Activated naive CD4-positive, alpha-beta T cell treated with anti-CD3 and anti-CD28 coated beads, Interleukin-2, amount 50 U/mL, for 16 hours (primary cell): ENCODE measurements at places on chromosomes 1 and 21.

DNA sequence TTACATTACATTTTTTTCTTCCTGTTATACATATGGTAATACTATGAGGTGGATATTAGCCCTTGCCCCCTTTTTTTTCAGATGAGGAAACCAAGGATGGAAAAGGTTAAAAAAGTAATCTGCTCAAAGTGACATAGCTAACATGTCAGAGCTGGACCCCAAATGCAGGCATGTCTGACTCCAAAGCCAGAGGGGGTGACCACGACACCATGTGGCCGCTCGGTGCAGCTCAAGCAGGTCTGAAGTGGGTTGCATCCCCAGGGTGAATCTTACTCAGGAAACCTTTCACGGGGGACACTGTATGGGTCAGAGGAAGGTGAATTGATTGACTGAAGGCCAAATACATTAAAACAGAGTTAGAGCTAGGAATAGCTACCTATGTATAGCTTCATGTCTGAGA lies 34.8 kb downstream of the CD34 start:
- no peak for DNase-seq

DNA sequence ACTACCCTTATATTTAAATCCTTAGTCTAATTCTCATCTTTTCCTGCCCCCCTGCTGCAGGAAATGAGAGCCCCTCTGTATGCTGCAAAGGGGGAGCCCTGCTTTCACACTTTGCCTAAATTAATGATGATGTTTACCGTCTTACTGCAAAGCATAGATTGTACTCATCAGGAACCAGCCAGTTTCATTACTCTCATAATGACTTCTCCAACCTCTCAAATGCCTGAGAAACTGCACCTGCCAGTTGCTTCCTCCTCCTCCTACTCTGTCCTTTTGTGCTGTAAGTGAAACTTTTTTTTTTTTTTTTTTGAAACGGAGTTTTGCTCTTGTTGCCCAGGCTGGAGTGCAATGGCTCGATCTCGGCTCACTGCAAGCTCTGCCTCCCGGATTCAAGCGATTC lies 101.7 kb downstream of the ADSS2 start:
- DNase-seq, result no peak

DNA sequence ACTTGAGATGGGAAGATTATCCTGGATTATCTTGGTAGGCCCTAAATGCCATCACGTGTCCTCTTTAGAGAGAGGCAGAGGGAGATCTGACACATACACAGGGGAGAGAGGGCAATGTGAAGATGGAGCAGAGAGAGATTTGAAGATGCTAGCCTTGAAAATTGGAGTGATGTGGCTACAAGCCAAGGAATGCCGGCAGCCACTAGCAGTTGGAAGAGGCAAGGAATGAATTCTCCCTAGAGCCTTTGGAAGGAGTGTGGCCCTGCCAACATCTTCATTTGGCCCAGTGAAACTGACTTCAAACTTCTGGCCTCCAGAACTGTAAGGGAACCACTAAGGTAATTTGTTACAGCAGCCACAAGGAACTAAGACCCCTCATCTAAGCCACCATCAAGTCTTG lies 8.9 kb upstream of the CAMTA1 start:
- no peak for DNase-seq

DNA sequence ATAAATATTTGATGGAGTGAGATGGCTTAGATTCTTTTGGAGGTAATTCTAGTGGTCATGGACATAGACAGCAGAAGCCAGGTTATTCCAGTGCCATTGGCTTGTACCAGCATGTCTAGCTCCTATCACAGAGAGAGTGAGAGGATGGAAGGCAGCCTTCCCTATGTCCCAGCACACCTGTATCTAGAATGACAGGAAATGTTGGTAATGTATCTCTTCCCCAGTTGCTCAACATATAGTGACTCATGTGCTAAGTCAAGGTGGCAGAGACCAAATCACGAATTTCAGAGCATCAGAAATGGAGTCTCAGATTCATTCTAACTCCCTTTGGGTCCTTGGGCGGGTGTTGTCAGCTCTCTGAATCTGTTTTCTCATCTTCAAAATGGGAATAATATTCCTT lies 28.4 kb downstream of the METTL13 start:
- DNase-seq, result no peak

DNA sequence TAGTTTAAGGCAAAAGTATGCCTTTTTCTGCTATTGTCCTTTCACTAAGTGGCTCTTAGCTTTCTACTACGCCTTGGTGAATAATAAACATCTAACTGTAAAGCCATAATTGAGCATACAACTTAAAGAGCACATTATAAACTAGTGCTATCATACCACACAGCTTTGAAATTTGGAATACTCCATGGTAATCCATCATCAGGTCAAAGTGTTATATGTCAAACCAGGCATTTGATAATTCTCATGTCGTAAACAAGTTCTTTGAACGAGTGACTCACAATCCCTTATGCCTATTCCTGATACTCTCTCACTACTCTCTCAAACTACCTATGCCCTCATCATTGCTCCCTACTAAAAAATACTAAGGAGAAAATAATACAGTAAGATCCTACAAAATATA lies 60.3 kb upstream of the FMN2 start:
- DNase-seq, result no peak

GRCh38 chr1:156409439-156409838 lies 40.4 kb downstream of the RHBG start:
- DNase-seq, result no peak

GRCh38 chr1:118136187-118136941 lies 48.7 kb downstream of the SPAG17 start:
- no peak for DNase-seq

GRCh38 chr1:166915941-166916340 lies 39.9 kb upstream of the TADA1 start:
- DNase-seq, result no peak

DNA sequence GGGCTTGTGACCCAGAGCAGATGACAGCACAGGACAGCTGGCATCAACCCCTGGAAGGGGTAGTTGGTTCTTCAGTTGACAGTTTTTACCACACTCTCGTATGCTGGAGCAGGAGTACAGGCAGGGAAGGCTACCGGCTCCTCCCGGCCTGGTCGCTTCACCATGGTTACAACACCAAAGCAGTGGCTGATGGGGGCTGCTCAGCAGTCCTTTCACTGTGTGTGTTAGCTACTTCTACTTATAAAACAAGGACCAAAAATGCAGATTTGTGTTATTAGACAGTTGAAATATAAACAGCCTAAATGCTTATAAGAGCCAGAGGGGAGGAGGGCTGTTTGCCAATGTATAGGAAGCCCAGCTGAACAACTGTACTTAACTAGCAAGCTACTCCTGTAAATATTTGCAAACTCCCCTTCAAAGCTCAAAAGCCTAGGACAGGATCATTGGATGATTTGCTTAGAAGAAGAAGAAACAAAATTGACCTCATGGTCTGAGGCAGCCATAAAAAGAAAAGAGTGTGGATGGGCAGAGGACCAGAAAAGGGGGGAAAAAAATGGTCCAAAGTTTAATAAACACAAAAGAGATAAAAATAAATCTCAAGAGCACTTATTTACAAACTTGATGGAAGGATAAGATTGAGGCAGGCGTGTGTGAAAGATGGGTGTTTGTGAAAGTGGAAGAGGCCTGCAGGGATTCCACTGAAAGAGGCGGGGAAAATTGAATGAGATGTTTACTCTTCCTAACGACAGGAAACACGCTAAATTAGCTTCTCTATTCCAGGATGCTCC lies 57.1 kb downstream of the TGFB2 start:
- no peak for DNase-seq

DNA sequence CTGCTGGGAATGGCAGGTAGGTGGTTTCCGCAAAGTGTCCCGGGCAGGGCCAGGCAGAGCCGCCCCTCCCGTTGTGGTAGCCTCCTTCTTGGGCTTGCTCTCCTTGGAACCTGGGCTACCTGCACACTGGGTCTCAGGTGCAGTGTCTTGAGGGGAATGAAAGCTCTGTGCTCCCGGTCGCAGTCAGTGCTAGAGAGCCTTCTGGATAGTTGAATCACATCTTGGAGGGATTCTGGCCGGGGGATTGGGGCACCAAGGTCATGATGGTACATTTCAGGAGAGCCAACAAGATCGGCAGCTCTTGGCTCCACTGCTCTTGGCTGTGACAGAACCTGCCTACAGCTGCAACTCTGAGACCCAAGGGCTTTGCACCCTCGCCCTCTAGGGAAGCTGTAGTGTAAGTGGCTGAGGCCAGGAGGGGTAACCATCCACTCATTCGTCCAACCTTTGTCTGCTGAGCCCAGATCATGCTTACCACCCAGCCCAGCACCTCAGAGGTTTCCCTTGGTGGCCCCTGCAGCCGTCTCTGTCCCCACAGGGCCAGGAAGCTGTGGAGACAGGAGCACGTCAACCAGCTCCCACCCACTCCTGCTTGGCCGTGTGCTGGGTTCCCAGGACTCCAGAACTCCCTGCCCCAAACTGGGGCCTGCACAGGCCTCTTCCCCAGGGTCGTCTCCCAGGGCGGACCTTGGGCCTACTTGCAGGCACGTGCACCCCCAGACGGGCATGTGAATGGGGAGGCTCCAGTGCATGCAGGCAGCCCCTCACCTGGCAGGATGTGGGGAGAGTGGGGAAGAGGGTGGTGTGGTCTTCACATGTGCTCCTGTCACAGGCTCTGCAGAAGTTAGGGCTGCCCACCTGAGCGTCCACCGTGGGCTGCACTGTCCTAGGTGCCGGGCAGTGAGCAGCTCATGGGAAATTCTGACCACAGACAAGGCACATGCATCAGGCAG lies 40.0 kb downstream of the NTPCR start:
- no peak for DNase-seq
